ENCODE measurements at places on chromosomes 16 and 17. TPM values are rescaled to one million over a fixed set of nuclear protein-coding genes. Genes with fewer than 3 reads are reported as not detected.

Gene SULT1A2
- 0.55 TPM for total RNA-seq

Gene WNK4
- total RNA-seq, result 1.4 TPM

Gene CYGB
- total RNA-seq, result 5.1 TPM

Gene SHCBP1
- total RNA-seq, result 15.7 TPM

Gene MEAK7
- total RNA-seq, result 15.3 TPM

Gene HOXB5
- total RNA-seq, result not detected

Gene MVP
- 10.8 TPM for total RNA-seq

Gene LITAFD
- not detected for total RNA-seq

Gene C16orf87
- 22.5 TPM for total RNA-seq

Gene CIITA
- 0.26 TPM for total RNA-seq

Gene PRKCA
- 29.5 TPM for total RNA-seq

Gene CCDC78
- total RNA-seq, result 20.8 TPM

Gene C17orf50
- 0.30 TPM for total RNA-seq

Gene EME1
- 27.1 TPM for total RNA-seq

Gene CCL2
- total RNA-seq, result 2.5 TPM

Gene NCBP3
- 48.7 TPM for total RNA-seq

Gene ALOXE3
- total RNA-seq, result 0.81 TPM

Gene FBXW10
- total RNA-seq, result not detected

Gene HSPB9
- total RNA-seq, result 0.57 TPM

Gene KCNG4
- not detected for total RNA-seq

Gene RPRML
- total RNA-seq, result 3.1 TPM

Gene PPL
- total RNA-seq, result 28.5 TPM

Gene HOXB8
- total RNA-seq, result not detected

Gene ZNF750
- total RNA-seq, result not detected

Gene ZMYND15
- total RNA-seq, result 0.63 TPM

Gene C17orf107
- 8.7 TPM for total RNA-seq

Gene MYH11
- 0.69 TPM for total RNA-seq

Gene PRSS33
- 0.44 TPM for total RNA-seq

Gene PHKB
- 44.2 TPM for total RNA-seq

Gene WNT3
- 14.1 TPM for total RNA-seq

Gene SPATA32
- 0.15 TPM for total RNA-seq

Gene C16orf86
- total RNA-seq, result 4.9 TPM

Gene LMF1
- 13.0 TPM for total RNA-seq

Gene MEIOB
- total RNA-seq, result 1.4 TPM

Gene NXN
- 96.8 TPM for total RNA-seq

Gene OR3A3
- total RNA-seq, result not detected

Measured in WTC11 (cell line).